ENCODE measurements at places on chromosomes 13 and 19.

- no peak for ATAC-seq
These were observed 5.5 kb downstream of the RASA3 start for GRCh38 chr13:114126789-114127472.

GRCh38 chr13:47420020-47420419, 523.2 kb upstream of the HTR2A start:
- ATAC-seq: no peak

DNA sequence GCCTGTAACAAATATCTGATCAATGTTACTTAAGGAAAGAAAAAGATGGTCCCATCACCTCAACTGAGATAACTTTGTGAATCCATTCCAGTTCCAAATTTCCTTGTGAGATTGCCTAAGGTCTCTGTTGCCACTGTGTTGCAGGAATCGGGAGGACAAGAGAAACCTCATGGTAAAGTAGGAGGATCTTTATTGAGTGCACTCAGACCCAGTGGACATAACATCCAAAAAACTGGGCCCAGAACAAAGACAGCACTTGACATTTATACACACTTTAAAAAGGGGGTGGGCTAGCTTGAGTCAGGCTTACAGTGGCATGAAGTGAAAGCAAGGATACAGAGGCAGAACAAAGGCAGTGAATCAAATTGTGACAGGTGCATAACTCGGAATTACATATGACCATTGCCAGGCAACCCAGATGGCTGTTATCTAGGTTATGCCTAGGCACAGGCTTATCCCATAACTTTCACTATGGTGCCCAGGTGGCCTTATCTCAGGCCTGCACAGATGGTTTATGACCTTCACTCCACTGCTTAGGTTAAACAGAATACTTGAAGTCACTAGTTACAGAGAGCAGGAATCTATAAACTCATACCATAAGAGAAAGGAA, 459.4 kb upstream of the PCDH20 start:
- ATAC-seq: no peak

- peak; percentile 74 for ATAC-seq
These were observed 881.9 kb downstream of the SLITRK6 start for GRCh38 chr13:84917252-84917878.

- ATAC-seq: no peak
These were observed 280.3 kb downstream of the KLF5 start for GRCh38 chr13:73339086-73339485.
